ENCODE measurements at places on chromosomes 3 and 15. TPM values are rescaled to one million over a fixed set of nuclear protein-coding genes. Genes with fewer than 3 reads are reported as not detected.

The RYR3 gene
- 0.05 TPM for total RNA-seq

The DNAH12 gene
- total RNA-seq: 0.11 TPM

The PLCL2 gene
- 12.8 TPM for total RNA-seq

The FRMD4B gene
- total RNA-seq: 78.0 TPM

- peak overlapping the region; percentile 1 for H3K27ac ChIP-seq
- no peaks in the 10 kb centered on the region for H3K27me3 ChIP-seq
- H3K36me3 ChIP-seq: peaks cover 67% of the 10 kb centered on the region
- DNase-seq: no peak
Measured at GRCh38 chr15:63226966-63227401, 37.6 kb downstream of the RAB8B start.

DNA sequence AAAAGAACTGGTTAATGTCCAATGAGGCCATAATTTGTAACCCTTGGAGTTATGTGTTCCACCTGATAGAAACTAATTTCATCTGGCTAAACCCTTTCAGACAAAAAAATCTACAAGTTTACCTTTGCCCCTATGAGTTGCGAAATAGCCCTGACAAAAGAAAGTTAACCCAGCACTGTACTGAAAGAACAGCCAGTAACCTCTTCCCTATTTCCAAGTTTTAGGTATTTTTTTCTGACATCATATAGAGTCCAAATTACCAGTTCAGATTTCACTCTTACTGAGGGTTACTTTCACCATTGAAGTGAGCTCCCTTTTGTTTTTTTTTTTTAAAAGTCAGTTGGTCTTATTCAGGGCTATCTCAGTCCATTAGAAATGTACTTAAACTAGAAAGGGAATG lies 42.8 kb upstream of the PTPRG start:
- peaks cover 37% of the 10 kb centered on the region for H3K4me1 ChIP-seq
- DNase-seq: no peak
- H3K27me3 ChIP-seq: no peaks in the 10 kb centered on the region
- H3K27ac ChIP-seq: peak overlapping the region; percentile 81
- no peak overlapping the region for H3K4me3 ChIP-seq

Data from activated T-helper 2 cell treated with anti-CD3 and anti-CD28 coated beads, Interferon-gamma antibody, Interleukin-2, Interleukin-4, amounts not matched to agents 10 μg/mL and 5 μg/mL and 100 μg/mL, durations not matched to agents 14 hours and 24 hours and 36 hours (primary cell).